ENCODE measurements at places on chromosomes 3 and 15.

DNA sequence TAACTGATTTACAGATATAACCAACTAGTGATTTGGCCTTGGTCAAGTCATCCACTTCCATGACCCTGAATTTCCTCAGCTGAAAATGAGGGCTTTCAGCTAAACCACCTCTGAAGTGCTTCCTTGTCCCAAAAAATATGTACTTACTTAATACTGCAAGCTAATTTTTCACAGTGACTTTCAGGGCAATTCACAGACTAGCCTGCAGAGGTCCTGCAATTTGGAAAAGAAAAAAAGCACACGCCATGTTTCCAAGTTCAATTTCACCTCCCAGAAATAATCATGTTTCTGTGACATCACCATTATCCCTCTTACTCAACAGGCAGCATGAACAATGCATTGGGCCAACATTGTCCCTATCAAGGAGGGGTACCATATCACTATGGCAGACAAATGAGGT, 218.2 kb downstream of the SHOX2 start:
- no peak for DNase-seq

DNA sequence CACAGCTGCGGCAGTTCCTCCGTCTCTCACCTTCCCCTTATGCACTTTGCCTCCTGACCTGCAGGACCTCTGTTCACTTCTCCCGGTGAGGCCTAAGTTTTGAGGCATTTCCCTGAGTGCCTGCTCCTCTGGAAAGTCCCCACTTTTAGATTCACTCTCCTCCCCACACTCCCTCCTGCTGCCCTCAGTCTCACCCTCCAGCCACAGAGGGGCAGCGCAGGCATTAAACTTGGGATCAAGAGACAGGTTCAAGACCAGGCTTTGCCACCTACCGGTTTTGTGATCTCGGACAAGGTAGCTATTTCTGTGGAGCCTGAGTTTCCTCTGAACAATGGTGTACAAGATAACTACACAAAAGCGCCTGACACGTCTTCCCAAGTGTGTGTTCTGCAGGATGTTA, 19.4 kb downstream of the SLC6A11 start:
- DNase-seq = no peak

DNA sequence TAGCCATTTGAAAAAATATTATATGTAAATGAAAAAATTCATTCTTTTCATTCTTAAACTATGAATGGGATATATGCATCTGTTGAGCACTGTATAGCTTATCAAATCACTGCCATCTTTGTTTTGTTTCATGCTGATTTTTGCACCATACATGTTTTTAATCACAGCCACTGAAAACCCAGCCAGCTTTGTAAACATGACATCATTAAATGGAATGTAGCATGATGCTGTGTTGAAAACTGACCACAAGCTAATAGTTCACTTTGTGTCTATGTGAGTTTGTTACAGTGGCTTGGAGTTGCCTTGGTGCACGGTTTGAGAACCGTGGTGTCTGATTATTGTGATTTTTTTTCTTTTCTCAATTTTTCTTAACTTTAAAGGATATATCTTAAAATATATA, 75.7 kb downstream of the GMPS start:
- DNase-seq = no peak

DNA sequence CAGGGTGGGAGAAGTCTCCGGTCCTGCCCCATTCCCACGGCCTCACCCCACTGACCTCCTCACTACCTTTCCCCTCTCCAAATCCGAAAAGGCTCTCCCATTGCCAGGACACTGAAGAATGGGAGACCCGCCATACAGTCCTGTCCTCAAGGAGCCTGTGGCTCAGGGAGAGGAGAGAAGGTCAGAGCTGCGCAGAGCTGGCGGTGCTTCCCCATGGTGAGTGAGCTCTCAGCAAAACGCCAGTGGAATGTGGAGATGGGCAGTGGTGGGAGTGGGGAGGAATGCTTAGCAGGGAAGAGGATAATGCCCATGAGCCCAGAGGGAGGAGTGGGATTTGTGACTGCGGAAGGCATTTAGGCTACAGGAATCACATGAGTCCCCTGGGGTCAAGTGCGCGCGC, 20.1 kb downstream of the FAM43A start:
- DNase-seq = no peak

- DNase-seq = no peak
Measured at GRCh38 chr3:78614486-78614885, 1153.3 kb downstream of the ROBO1 start.

- no peak for DNase-seq
Measured at GRCh38 chr3:197730200-197730599, 6.5 kb downstream of the RUBCN start.

DNA sequence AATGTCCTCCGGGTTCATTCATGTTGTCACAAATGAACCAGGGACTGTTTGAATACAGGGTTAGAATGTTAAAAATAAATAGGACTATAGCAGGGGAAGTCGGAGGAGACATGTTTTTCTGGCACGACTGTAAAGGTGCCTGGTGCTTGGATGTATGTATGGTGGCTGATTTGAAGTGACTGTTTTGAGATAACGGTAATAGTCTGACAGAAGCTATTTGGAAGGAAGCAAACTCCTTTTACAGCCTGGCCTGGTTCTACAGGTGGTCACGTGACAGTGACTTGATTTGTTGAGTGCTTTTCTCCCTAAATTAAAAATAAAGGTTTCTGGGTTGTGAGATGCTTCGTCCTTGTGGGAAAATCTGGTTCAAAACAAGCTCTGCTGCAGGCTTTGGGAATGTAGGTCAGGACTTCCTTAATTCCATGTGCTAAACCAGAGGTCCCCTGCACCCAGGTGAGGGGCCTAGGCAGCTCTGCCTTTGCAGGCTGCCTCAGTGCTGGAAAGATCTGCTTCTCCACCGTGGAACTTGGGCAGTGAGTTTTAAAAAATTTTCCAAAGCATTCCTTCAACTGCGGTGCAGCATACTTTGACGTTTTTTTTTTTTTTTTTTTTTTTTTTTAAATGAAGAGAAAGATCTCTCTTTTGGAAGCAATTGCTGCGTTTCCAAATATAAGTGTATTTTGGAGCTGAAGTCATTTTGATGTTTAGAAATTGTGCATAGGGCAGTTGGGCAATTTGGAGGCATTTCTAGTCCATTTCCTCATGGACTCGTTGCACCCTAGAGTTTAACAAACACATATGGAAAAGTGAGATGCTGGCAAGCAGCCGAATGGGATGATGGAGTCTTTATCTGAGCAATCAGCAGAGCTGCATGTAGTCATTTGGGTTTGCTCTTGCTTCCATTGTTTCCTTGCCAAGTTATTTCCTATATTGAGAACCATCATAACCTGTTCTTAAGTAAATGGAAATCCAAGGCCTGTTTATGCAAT, 30.9 kb downstream of the ITPR1 start:
- DNase-seq = no peak

DNA sequence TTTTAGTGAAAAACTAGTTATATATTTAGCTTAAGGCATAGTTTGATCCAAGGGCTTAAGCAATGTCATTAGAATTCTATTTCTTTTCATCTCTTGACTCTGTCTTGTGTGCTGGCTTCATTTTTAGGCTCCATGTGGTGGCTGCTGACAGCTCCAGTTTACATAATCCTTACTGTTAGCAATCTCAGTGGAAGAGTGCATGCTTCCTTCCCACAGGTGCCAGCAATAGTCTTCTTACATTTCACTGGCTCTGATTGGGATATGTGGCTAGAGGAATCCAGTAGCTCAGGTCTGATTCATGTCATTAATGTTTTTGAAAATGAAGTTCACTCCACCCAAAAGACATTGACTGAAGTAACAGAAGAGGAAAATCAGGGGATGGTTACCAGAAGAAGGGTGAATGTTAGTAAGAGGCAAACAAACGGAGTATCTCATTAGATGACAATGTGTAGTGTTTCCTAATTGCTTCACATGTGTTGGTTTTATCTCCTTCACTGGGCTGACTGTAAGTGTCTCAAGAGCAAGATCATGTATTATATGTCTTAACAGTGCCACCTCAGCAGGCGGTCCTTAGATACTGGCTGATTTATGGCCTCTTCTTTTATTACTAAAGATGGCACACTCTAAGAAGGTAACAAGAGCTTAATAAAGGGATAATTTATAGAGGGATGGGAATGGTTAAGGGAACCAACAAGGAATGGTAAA, 25.6 kb upstream of the TCF12 start:
- DNase-seq = no peak

DNA sequence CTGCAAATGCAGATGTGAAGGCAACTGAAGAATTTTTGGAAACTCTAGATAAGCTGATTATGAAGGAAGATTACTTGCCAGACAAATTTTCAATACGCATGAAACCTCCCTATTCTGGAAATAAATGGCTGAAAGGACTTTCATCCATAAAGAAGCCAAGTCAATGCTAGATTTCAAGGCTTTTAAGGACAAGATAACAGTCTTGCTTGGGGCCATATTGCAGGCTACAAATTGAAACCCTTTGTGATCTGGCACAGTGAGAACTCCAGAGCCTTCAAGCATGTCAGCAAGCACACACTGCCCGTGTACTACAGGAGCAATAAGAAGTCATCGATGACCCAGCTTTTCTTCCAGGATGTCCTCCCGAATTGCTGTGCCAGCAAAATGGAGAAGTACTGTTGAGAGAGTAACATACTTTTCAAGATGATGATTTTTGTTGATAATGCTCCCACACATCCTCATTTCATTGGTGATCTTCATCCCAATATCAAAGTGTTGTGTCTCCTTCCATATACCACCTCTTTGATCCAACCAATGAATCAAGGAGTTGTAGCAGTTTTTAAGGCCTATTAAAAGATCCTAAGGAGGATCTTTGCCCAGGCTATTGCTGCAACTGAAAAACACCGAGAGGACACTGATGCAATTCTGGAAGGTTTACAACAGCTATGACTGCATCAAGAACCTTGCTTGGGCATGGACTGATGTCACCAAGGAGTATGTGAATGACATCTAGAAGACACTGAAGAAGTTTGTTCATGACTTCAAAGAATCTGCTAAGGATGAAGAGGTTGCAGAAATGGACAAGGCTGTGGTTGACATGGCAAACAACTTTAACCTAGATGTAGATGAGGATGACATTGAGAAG, 20.3 kb downstream of the CALML4 start:
- DNase-seq = no peak

DNA sequence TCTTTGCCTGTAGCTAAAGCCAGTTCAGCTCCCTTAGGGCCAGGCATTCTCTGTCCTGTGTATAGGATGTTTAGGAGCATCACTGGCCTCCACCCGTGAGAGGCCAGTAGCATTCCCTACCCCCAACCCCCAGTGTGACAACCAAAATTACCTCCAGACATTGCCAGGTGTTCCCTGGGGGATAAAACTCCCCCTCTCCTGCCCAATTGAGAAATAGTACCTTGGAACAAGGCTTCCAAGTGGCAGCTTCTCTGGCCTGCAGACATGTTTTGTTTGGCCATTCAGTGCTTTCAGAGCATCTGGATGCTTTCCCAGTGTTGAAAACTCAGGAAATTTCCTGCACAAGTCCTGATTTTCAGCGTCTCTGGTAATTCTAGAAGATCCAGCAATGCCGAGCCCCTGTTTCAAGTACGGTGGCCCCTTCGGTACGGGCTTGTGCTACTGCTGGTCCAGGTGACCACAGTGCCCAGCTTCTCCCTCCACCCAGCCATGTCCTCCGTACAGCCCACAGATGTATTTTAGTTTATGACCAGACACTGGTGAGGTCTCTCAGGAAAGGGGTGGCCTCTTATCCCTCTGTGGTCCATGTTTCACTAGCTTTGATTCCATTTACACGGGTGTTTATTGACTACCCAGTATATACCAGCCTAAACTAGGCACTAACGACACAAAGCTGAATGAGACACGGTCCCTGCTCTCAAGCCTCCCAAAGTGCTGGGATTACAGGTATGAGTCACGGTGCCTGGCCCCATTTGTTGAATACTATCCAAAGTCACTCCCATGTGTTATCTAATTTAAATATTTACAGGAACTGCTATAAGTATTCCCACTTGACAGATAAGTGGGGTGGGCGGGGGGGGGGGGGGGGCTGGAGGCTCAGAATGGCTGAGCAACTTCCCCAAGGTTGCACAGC, 125.4 kb upstream of the RAD18 start:
- no peak for DNase-seq

DNA sequence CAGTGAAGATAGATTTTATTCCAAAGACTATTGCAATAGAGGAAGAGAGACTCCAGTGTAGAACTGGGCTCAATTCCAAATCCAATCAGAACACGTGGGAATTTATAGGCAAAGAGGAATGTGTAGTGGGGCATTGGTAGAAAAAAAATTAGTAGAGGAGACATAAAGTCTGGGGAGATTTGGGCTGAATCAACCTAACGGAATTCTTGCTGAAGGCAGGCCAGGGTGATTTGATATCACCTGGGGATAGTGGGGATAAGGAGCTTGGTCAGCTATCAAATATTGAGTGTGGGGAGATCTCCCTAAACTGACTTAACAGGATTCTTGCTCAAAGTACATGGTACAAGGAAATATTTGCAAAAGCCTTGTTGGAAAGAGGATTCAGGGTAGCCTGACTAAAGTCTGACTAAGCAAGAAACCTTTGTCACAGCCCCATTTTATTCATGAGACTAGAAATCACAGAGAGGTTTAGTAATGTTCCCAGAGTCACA, 29.6 kb downstream of the SST start:
- no peak for DNase-seq

- no peak for DNase-seq
Measured at GRCh38 chr15:64144565-64145281, 6.8 kb upstream of the SNX22 start.

GRCh38 chr3:98333989-98334606, 19.6 kb upstream of the OR5K4 start:
- DNase-seq = no peak

- no peak for DNase-seq
Measured at GRCh38 chr3:196949285-196949619, 6.9 kb upstream of the NCBP2 start.

- DNase-seq = no peak
Measured at GRCh38 chr3:126211569-126211968, 31.2 kb upstream of the ALDH1L1 start.

DNA sequence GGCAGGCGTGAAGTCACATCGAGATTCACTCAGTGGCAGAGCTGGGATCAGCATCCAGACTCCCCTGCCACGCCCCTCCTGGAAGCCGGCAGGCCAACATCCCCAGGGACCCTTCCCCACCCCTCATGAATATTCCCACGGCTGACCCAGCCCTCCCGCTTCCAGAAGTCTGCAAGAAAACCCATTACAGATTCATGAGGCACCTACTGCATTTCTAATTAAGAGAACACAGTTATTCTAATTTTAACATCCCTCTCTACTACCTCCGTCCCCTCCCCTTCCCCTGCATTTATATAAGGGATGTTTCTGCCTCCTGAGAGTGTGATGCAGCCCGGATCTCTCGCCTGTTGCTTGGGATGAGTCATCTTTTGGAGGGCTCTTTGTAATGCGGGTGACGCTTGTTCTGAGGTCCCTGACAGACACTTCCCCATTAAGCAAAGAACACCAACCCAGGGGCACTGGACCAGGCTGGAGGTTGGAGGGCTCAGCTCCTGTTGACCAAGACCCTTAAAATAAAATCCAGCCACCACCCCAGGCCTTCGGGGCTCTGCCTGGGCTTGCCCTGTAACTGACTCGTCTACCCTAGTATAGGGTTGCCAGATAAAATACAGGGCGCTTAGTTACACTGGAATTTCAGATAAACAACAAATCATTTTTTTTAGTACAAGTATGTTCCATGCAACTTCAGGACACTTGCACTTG, 118.7 kb downstream of the NUP210 start:
- no peak for DNase-seq

- DNase-seq = no peak
Measured at GRCh38 chr3:62098646-62099365, 274.5 kb downstream of the FEZF2 start.

GRCh38 chr3:100650651-100651619, 41.5 kb downstream of the ADGRG7 start:
- DNase-seq = no peak

GRCh38 chr3:133016838-133017309, 21.3 kb upstream of the TMEM108 start:
- no peak for DNase-seq

GRCh38 chr15:92130906-92131305, 262.8 kb upstream of the ST8SIA2 start:
- no peak for DNase-seq
